ENCODE measurements at places on chromosomes 5 and 9.
A peak's percentile ranks its signal among the peaks of the same experiment; 100 is the strongest.

DNA sequence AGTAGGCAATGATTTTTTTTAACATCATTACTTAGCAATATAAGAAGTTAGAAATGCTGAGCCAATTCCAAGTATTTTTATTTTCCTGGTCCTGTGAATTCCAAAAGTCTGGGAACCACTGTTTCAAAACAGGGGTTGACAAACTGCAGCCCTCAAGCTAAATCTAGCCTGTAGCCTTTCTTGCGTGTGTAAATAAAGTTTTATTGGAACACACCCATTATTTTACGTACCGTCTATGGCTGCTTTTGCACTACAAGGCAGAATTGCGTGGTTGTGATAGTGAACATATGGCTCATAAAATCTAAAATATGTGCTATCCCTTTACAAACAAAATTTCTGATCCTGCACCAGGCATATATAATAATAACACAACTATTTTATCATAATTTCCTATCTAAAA, 279.1 kb downstream of the SAXO1 start:
- no peak for DNase-seq

GRCh38 chr5:66742083-66742895, 146.1 kb downstream of the MAST4 start:
- DNase-seq = no peak

GRCh38 chr9:106775960-106776359, 87.0 kb upstream of the ZNF462 start:
- DNase-seq = no peak

DNA sequence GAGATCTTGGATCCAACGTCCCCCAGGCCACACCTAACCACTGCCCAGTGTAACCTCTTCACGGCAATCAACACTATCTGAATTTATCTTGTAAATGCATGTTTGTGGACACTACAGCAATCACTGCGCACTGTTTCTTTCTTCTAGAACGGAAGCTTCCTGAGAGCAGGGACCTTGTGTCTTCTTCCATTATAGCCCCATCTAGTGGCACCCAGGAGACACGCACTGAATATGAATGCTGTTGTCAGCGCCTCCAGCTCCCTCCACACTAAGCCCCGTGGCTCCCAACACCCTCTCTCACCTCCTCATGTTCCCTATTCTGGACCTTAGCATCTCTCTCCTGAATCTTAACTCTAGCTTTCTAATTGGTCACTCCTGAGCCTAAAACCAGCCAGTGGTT, 72.7 kb downstream of the SMIM23 start:
- DNase-seq = no peak

- no peak for DNase-seq
Observed at GRCh38 chr5:51651889-51652288, 268.6 kb downstream of the ISL1 start.

DNA sequence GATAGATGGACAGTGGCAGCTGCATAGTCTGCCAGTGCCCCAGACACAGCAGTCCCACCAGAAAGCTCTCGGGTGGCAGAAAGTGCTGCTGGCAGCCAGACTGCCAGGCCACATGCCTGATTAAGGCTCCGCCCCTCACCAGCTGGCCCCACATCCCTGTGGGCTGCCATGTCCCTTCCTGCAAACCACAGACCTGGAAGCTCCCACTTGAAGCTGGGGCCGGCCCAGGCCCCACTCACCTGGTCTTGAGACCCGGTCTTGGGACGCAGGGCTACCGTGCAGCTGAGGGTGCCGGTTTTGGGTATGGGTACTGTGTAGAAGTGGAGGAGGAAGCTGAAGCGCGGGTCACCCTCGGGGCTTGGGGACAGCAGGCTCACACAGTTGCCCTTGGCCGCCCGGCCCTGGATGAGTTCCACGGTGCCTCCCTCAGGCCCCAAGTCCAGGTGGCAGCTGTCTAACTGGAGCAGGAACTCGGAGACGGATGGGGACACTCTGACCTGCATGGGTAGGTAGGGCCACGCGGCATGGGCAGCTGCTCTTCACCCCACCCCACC, 15.3 kb downstream of the FPGS start:
- DNase-seq = no peak

- no peak for DNase-seq
Observed at GRCh38 chr5:151298063-151298855, 5.3 kb downstream of the SLC36A3 start.

- no peak for DNase-seq
Observed at GRCh38 chr9:134231330-134231745, 67.0 kb upstream of the RNU6ATAC start.

- no peak for DNase-seq
Observed at GRCh38 chr5:79122973-79123372, 11.4 kb downstream of the BHMT start.

DNA sequence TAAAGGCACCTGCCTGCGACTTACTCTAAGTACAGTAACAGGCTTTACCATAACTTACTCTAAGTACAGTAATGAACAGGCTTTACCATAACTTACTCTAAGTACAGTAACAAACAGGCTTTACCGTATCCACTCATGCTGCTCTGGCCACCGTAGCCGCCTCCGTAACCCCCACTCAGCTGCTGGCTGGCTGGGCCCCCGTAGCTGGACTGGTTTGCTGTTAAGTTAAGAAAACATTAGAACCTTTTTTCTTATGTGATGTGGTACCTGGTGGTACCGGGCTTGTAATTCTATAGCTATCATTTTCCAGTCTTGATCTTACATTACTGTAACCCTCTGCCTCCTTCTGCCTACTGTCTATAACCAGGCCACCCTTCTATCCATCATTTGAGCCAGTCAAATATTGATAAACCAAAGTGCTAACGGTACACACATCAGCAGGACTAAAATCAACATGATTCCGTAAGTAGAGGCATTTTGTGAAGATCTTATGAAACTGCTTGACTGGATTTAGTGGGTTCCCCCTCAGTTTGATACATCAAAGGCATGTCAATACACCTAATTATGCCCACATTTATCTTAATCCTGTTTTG, 7.4 kb downstream of the HNRNPH1 start:
- no peak for DNase-seq

- no peak for DNase-seq
Observed at GRCh38 chr9:33414889-33415500, 12.6 kb upstream of the AQP7 start.

GRCh38 chr5:79111960-79112702, 522 bp downstream of the BHMT start:
- no peak for DNase-seq

GRCh38 chr5:94893412-94894135, 275.1 kb downstream of the SLF1 start:
- DNase-seq = no peak

- DNase-seq = no peak
Observed at GRCh38 chr9:94517254-94517653, 37.6 kb upstream of the PCAT7 start.

GRCh38 chr5:68739752-68740151, 354.1 kb upstream of the SLC30A5 start:
- no peak for DNase-seq

- DNase-seq = no peak
Observed at GRCh38 chr5:57407391-57407790, 75.2 kb downstream of the ACTBL2 start.

GRCh38 chr9:18319918-18320445, 154.0 kb upstream of the ADAMTSL1 start:
- DNase-seq = no peak

GRCh38 chr5:85646641-85647040, 971.1 kb upstream of the COX7C start:
- no peak for DNase-seq

DNA sequence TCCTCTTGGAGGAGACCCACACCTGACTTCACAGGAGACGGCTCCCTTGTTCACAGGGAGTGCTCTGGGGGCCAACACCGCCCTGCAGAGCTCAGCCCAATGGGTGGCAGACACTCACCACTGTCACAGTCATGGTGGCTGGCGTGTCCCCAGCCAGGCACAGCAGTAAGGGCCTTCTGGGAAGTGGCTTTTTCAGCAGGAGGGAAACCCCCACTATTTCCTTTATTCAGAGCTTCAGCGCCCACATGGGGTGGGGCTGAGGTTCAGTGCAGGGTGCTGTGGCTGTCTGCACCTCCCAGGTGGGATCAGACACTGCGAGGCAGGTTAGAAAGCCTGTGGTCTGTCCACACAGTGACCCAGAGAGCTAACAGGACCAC, 3.6 kb upstream of the SNAPC4 start:
- peak; percentile 83 for DNase-seq

GRCh38 chr5:147601652-147602051, 91.8 kb upstream of the DPYSL3 start:
- DNase-seq = no peak

GRCh38 chr9:13971966-13972655, 341.8 kb downstream of the NFIB start:
- DNase-seq = no peak

GRCh38 chr9:91483835-91484234, 60.2 kb upstream of the NFIL3 start:
- no peak for DNase-seq

DNA sequence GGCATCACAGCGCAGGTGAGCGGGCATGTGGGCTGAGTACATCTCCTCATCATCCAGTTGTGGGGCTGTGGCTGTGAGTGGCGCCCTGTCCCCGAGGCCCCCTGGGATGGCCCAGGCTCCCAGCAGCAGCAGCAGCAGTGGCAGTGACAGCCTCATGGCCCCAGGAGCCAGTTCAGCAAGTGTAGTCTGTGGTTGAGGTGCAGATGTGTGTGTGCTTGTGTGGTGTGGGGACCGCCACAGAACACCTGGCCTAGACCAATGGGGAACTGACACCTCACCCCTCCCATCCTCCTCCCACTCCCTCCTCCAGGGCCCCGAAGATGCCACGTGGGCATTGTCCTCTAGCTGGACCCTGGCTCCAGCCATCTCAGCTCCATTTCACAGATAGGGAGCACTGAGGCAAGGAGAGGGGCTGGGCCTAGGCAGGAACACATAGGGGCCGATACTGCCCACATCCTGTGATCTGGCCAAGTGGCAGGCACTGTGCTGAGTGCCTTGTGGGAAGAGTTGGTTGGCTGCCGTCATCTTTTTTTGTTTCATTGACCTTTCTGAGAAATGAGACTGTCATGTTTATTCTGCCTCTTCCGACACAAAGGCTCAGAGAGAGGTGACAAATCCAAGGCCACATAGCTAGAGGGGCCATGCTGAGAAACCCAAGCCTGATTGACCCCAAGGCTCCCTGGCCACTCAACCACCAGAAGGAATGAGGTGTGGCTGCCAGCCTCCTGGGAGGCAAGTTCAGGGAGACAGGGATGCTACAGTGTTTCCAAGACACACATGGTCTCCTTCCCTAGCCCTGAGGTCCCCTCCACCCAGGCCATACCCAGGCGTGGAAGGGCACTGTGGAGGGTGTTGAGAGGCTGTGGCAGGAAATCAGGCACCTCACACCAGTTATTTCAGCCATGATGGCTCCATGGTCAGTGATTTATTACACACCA, at the start of gene MZB1:
Gene MZB1, minus strand, starts transcription at position 213 of the 938 bp plus-strand sequence. Its CDS starts 57 bp downstream, at position 156.
- DNase-seq = peak; percentile 85

GRCh38 chr5:122367456-122367855, 55.4 kb downstream of the SNCAIP start:
- no peak for DNase-seq

GRCh38 chr5:82684165-82684564, 393.0 kb downstream of the TMEM167A start:
- no peak for DNase-seq

DNA sequence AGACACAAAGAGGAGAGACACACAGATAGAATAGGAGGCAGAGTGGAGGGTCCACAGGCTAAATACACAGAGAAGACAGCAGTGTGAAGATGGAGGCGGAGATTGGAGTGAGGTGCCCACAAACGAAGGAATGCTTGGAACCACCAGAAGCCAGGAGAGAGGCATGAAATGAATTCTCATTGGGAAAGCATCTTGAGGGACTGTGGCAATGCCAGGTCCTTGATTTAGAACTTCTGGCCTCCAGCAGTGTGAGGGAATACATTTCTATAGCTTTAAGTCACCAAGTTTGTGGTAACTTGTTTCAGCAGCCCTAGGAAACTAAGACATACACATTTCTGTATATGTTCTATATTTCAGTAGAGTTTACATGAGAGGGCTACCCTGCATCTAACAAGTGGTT, 396.6 kb upstream of the ZNF608 start:
- no peak for DNase-seq

- no peak for DNase-seq
Observed at GRCh38 chr9:106449336-106449927, 413.5 kb upstream of the ZNF462 start.

DNA sequence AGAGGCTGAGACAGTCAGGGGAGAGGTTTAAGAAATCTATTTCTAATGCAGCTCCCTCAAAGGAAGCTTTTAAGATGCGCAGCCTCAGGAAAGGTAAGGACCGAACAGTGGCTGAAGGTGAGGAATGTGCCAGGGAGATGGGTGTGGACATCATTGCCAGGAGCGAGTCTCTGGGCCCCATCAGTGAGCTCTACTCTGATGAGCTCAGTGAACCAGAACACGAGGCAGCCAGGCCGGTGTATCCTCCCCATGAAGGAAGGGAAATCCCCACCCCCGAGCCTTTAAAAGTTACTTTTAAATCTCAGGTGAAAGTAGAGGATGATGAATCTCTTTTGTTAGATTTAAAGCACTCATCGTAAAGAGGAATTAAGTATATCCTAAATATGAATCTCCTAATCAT, 8.2 kb downstream of the CAVIN4 start:
- DNase-seq = no peak

- DNase-seq = no peak
Observed at GRCh38 chr5:61431923-61432620, 100.0 kb downstream of the ZSWIM6 start.

GRCh38 chr5:84260140-84260539, 124.5 kb downstream of the EDIL3 start:
- no peak for DNase-seq

DNA sequence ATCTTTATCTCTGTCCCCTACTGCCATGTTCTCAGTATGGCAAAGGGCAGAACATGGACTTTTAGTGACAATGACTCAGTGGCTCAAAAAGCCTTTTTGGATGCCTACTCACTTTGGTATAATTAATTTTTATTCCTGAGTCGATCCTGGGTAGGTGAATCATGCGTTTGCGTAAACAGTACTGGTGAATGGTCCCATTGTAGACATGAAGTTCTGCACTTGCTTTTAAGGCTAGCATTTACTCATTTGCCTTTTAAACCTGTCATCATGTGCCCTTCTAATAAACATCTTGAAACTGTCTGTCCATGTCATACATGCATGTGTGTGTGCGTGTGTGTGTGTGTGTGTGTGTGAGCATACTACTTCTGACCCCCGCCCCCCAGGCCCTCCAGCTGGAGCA, 223.0 kb downstream of the AUH start:
- DNase-seq = no peak

- DNase-seq = no peak
Observed at GRCh38 chr5:171226096-171226754, 82.8 kb upstream of the TLX3 start.

GRCh38 chr5:117999939-118000549, 988.3 kb downstream of the DTWD2 start:
- DNase-seq = no peak

Data from activated CD8-positive, alpha-beta memory T cell treated with anti-CD3 and anti-CD28 coated beads, Interleukin-2, amount 50 U/mL, for 48 hours (primary cell).